Stimulated activated CD8-positive, alpha-beta memory T cell treated with anti-CD3 and anti-CD28 coated beads, Interleukin-4, amount 100 ng/mL, for 1 hour (primary cell): ENCODE measurements at places on chromosomes 4 and X.

GRCh38 chrX:122584981-122585380 is 599.1 kb upstream of the GRIA3 start:
- DNase-seq = no peak

DNA sequence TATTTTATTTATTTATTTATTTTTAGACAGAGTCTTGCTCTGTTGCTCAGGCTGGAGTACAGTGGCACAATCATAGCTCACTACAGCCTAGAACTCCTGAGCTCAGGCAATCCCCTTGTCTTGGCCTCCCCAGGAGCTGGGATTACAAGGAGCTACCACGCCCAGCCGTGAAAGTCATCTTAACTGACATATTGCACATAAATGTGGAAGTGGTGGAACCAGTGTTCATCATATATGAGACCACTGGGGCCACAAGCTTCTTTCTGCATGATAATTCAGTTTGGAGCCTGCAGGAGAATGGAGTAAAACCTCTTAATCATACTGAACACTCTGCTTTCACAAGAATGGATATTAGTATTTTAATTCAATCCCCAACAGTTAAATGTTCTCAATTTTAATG is 12.5 kb upstream of the CTSO start:
- DNase-seq = no peak

- no peak for DNase-seq
Observed at GRCh38 chr4:147581606-147582350, 35.4 kb upstream of the TMEM184C start.

GRCh38 chr4:77347351-77347966 is 190.5 kb downstream of the CCNG2 start:
- DNase-seq = no peak

- DNase-seq = no peak
Observed at GRCh38 chrX:24646745-24647182, 383 bp downstream of the PCYT1B start.

GRCh38 chrX:137432609-137433008 is 133.3 kb upstream of the ZIC3 start:
- DNase-seq = no peak

DNA sequence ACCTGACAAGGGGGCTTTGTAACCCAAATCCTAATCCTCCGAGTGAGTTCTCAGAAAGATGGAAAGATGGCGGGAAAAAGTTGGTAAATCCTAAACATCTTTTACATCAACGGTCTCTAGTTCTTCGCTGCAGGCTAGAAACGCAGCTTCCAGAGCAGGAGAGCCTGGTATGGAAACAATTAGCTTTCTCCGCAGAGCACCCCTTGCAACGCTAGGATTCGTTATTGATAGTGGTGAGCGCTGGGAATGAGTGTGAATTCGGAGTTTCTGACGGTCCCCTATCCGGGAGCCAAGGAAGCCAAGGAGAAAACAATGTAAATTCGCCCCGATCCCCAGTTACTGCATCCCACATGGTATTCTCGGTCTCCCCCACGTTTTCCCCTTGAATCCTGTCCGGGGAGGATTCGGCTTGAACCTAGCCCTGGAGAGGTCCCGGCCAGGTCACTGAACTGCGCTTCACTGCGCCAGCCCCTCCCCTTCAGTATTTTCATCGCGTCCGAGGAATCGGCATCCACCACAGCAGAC is 4.7 kb upstream of the NEUROG2 start:
- no peak for DNase-seq

GRCh38 chr4:23245203-23245832 is 552.6 kb downstream of the GBA3 start:
- DNase-seq = no peak

- DNase-seq = no peak
Observed at GRCh38 chr4:126182336-126182735, 867.6 kb downstream of the FAT4 start.

GRCh38 chr4:109022961-109023360 is 260.1 kb upstream of the ETNPPL start:
- no peak for DNase-seq

GRCh38 chrX:6386837-6387236 is 148.1 kb downstream of the VCX3A start:
- no peak for DNase-seq

DNA sequence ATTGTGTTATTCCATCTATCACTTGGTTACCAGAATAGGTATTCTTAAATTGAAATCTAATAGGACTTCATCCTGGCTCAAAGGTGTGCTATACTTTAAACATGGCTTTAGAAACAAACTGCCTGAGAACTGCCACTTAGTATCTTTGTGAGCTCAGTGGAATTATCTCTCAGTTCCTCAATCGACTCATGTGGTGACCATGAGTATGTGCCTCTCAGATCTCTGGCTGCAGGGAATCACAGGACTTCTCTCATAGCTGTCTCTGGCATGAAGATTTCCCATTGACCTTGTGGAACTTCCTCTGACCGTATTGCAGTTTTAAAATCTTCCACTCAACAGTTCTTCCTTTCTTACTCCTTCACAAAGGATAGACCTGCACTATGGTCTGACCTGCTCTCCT is 681.9 kb upstream of the BOD1L1 start:
- no peak for DNase-seq

- no peak for DNase-seq
Observed at GRCh38 chr4:82638479-82638878, 76.7 kb upstream of the TMEM150C start.

- DNase-seq = no peak
Observed at GRCh38 chrX:12874581-12874980, 7.7 kb downstream of the TLR7 start.
